Activated CD4-positive, CD25-positive, alpha-beta regulatory T cell treated with anti-CD3 and anti-CD28 coated beads, Interleukin-2, amount 50 U/mL, for 72 hours (primary cell): ENCODE measurements at places on chromosomes 5 and 9.

- no peak for DNase-seq
Measured at GRCh38 chr9:134123764-134124128, 12.1 kb upstream of the WDR5 start.

DNA sequence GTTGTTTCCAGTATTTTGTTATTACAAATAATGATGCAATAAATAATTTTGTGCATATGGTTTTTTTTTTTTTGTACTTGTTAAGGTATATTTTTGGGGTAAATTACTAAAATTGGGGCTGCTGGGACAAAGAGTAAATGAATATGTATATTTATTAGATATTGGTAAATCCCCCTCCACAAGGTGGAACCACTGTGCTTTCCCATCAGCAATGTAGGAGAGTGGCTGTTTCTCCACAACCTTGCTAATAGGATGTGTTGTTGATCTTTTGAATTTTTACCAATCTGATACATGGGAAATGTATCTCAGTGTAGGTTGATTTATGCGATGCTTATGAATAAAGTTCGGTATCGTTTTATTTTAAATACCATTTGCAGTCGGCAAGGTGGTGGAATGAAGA, 118.1 kb downstream of the TRPM3 start:
- DNase-seq: no peak

GRCh38 chr9:136061405-136061804, 33.7 kb downstream of the NACC2 start:
- DNase-seq: no peak

- DNase-seq: no peak
Measured at GRCh38 chr5:41345295-41345694, 132.0 kb upstream of the C6 start.

DNA sequence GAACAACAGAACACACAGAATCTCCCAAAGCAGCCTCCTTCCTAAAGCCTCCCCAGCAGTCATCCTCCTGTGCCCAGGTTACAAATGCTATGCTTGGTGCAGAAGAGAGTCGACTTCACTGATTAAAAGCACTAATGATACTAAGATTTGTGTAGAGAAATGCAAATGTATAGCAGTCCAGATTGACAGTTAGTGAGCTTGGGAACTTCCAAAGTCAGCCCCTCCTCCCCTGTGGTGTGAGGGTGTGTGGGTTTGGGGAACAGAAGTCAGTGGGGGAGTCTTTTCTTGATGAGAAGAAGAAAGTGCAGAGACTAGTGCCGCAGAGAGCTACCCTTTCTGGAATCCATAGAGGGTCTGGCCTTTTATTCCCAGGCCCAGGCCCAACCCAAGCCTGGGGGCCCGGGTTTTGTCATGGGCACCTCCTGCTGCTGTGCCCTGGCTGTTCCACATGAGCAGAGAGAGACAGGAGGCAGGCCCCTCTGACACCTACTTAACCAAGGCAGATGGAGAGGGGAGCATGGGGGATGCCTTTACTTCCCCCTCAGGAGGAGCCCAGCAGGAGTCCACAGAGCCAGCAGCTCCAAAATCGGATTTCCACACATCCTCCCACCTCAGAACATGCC, 173.3 kb downstream of the DENND1A start:
- no peak for DNase-seq

DNA sequence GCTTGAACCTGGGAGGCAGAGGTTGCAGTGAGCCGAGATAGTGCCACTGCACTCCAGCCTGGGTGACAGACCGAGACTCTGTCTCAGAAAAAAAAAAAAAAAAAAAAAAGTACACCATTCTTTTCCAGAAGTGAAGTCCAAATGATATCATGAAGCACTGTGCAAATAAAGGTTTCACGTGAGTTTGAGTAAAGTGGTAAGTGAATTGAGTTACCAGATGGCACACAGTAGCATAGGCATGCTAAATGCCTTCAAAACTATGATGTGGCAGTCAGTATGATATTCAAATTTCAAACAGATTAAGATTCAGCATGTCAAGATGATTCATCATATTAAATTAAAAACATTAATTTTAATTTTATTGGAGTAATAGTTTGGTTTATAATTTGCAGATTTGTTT, 195.2 kb downstream of the TAF11L14 start:
- DNase-seq: no peak
